ENCODE measurements at places on chromosomes 6 and 20.

GRCh38 chr6:83352424-83353061, 78.3 kb downstream of the ME1 start:
- no peaks in the 10 kb centered on the region for H3K4me1 ChIP-seq
- no peaks in the 10 kb centered on the region for H3K36me3 ChIP-seq
- H3K27ac ChIP-seq: no peak overlapping the region
- H3K27me3 ChIP-seq: no peaks in the 10 kb centered on the region
- H3K4me3 ChIP-seq: no peak overlapping the region

- H3K27ac ChIP-seq: no peak overlapping the region
- no peak for DNase-seq
- no peak overlapping the region for H3K4me3 ChIP-seq
- H3K27me3 ChIP-seq: no peaks in the 10 kb centered on the region
These were observed 1.4 kb upstream of the TREML4 start for GRCh38 chr6:41226752-41227151.

GRCh38 chr20:5491455-5491854, 174.7 kb upstream of the PROKR2 start:
- H3K4me1 ChIP-seq: no peaks in the 10 kb centered on the region
- DNase-seq: no peak
- H3K27ac ChIP-seq: no peak overlapping the region

GRCh38 chr6:134309227-134309626, 8.7 kb downstream of the SGK1 start:
- H3K27ac ChIP-seq: no peak overlapping the region
- H3K36me3 ChIP-seq: no peaks in the 10 kb centered on the region
- no peak overlapping the region for H3K4me3 ChIP-seq
- H3K4me1 ChIP-seq: no peaks in the 10 kb centered on the region
- no peak for DNase-seq
- H3K27me3 ChIP-seq: no peaks in the 10 kb centered on the region

- DNase-seq: no peak
- H3K36me3 ChIP-seq: no peaks in the 10 kb centered on the region
- no peaks in the 10 kb centered on the region for H3K27me3 ChIP-seq
- H3K4me3 ChIP-seq: no peak overlapping the region
- peaks cover 4% of the 10 kb centered on the region for H3K4me1 ChIP-seq
- no peak overlapping the region for H3K27ac ChIP-seq
These were observed 26.2 kb upstream of the PNPLA1 start for GRCh38 chr6:36243562-36244212.

- no peaks in the 10 kb centered on the region for H3K4me1 ChIP-seq
- no peaks in the 10 kb centered on the region for H3K27me3 ChIP-seq
- no peaks in the 10 kb centered on the region for H3K36me3 ChIP-seq
- no peak for DNase-seq
- no peak overlapping the region for H3K4me3 ChIP-seq
These were observed 28.4 kb upstream of the SDHAF4 start for GRCh38 chr6:70538376-70538775.

- H3K36me3 ChIP-seq: no peaks in the 10 kb centered on the region
- DNase-seq: no peak
- H3K27ac ChIP-seq: no peak overlapping the region
- H3K4me1 ChIP-seq: no peaks in the 10 kb centered on the region
- H3K4me3 ChIP-seq: no peak overlapping the region
These were observed 190.0 kb downstream of the RPS12 start for GRCh38 chr6:133004304-133004884.

DNA sequence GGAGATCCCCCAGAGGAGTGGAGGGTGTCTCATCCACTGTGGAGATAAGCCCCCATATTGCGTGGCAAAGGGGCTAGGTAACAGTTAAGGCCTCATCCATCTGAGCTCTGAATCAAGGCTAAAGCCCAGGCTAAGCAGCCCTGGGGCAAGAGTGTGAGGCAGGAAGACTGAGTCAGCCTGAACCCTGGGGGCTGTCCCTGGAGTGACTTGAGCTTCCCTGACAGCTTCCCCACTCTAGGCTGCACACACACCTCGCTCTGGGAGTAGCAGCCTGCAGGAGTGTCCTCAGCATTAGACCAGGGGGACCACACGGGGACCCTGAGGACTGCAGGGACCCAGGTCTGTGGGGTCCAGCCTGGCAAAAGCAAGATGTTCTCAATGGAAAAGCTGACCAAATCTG, 27.9 kb downstream of the UBD start:
- no peak overlapping the region for H3K27ac ChIP-seq
- no peaks in the 10 kb centered on the region for H3K4me1 ChIP-seq
